ENCODE measurements at places on chromosomes 3 and 15.

GRCh38 chr3:139764936-139765335 is 87.2 kb upstream of the NMNAT3 start:
- DNase-seq: peak; percentile 47

DNA sequence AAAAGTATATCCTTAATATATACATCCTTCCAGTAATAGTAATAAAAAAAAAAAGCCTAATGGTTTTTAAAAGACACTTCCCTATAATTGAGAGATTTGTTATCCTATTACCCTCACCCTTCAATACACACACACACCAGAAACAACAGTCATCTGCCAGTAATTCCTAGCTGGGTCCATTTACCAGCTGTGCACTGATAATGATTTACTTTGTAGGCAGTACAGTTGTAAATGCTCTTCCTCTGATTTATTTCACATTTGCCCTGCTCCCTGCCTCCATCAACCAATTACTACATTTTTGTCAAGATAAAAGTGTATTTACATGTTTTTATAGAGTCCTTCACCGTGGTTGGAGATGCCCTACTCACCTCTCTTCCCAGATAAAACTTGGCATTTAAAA is 12.4 kb downstream of the TPM1 start:
- DNase-seq: no peak

GRCh38 chr3:156630081-156630772 is 44.2 kb upstream of the TIPARP start:
- peak; percentile 57 for DNase-seq

GRCh38 chr3:152615681-152616080 is 219.2 kb upstream of the P2RY1 start:
- DNase-seq: peak; percentile 42

DNA sequence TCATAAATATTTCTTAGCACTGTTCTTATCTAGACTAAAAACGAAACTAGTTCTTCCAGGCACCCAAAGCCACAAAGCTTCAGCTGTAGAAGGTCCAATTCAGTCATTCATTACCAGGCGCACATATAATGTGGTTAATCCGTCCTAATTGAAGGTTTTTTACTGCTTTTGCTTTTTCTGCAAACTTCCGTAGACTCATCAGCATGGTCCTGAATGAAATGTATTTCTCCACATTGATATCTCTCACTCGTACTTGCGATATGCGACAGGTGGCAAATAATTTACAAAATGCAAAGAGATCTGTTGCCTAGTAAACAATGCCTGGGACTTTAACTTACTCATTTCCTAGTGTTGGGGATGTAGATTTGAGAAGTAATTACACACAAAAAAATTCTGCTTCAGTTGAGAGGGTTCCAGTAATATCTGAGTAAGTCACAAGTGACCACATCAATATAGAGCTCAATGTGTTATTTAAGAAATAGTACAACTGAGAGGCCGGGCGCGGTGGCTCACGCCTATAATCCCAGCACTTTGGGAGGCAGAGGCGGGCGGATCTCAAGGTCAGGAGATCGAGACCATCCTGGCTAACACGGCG is 75.0 kb upstream of the MBNL1 start:
- no peak for DNase-seq

GRCh38 chr3:170155604-170156003 is 25.9 kb downstream of the PHC3 start:
- no peak for DNase-seq

- peak; percentile 42 for DNase-seq
Measured at GRCh38 chr3:80244390-80244789, 476.6 kb upstream of the ROBO1 start.

- DNase-seq: no peak
Measured at GRCh38 chr3:60770532-60770931, 480.7 kb downstream of the FHIT start.

DNA sequence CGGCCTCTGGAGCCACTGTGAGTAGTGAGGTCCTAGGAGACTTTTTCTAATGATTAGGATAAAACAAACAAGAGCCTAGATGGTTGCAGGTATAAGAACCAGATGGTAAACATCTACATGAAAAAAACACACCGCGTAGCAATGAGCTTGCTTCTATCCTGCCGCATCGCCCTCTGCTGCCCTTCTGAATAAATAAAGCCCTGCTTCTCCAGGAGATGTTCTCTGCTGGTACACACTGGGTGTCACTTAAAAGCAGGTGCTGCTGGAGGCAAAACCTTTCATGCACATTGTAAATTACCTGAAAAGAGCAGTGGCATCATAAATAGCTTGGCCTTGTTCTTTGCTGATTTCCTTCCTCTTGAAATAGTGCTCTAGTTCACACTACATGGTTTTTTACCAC is 164.4 kb upstream of the TOPAZ1 start:
- no peak for DNase-seq

- DNase-seq: no peak
Measured at GRCh38 chr3:102030661-102031060, 181.3 kb downstream of the NFKBIZ start.

- no peak for DNase-seq
Measured at GRCh38 chr3:71254281-71255057, 329.1 kb downstream of the FOXP1 start.

- no peak for DNase-seq
Measured at GRCh38 chr3:45227071-45227820, 1.2 kb upstream of the TMEM158 start.

DNA sequence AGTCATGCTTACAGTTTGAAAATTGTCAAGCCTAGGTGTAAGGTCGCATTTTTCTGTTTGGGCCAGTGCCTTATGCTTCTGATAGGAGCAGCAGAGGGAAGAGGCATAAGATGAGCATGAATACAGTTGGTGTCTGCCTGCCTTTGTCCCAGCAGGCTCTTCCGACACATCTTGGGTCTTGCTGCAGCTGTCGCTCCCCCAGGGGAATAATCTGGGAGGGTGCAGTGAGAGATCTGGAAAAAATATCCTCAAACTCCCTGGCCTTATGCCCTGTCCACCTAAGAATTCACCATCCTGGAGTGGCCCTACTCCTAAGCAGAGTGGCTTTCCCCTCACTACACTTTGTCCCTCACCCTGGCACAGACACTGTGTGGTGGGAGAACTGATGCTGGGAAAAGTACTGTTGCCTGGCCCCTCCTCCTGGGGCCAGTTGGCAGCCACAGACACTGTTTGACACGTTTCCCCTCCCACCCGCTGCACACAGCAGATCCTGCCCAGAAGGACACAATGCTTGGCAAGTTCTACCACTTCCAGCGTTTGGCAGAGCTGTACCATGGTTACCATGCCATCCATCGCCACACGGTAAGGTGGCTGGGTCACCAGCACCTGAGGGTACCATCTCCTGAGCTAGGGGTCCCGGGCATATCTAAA is 21.1 kb upstream of the RHO start:
- no peak for DNase-seq

DNA sequence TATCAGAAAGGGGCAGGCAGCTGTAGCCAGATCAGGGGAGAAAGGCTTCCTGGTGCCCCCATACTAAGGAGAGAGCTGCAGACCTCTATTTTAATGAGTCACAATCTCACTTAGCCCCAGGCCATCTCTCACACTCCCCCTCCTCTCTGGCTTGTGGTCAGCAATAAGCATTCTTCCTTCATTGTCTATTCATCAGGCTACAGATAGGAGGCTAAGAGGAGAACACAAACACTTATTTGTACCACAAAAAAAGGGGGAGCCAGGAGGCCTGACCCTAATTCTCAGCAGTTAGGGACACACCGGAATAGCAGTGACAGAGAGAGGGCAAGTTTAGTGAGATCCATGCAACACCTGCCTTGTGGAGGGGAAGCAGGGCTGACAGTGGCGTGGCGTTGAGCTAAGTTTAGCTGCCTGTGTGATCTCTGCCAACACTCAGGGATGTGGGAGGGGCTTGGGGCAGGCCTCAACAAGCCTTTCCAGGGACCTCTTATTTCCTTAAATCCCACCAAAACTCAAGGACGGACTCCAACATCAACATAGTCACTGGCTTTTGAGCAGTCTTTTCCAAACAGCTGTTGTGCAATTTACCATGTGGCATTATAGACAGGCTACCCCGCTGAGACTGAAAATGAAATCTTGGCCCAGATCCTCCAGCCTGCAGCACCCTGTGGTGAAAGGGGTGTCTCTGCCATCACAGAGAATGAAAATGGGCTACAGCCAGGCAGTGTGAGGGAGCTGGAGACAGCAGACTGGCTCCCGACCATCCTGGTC is 191.9 kb upstream of the TSC22D2 start:
- peak; percentile 72 for DNase-seq

DNA sequence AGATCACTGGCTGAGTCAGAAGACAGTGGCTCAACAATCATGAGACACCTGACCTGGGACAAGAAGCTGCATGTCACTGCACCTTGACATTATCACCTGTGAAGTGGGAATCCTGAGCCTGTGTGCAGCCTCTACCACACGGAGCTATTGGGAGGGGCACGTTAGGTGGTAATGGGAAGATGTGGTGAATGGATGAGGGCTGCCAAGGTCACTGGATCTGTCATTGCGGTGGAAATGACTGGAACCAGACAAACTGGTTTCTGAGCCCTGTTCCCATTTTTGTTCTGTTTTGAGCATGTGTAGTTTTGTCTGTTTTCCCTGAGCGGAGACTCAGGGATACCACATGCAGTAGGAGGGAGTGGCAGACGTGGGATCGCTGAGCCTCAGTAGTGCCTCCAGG is 235.5 kb downstream of the OPA1 start:
- no peak for DNase-seq

GRCh38 chr3:4936982-4937614 is 42.1 kb upstream of the BHLHE40 start:
- DNase-seq: no peak

GRCh38 chr3:194029846-194030245 is 106.1 kb upstream of the HES1 start:
- DNase-seq: no peak

DNA sequence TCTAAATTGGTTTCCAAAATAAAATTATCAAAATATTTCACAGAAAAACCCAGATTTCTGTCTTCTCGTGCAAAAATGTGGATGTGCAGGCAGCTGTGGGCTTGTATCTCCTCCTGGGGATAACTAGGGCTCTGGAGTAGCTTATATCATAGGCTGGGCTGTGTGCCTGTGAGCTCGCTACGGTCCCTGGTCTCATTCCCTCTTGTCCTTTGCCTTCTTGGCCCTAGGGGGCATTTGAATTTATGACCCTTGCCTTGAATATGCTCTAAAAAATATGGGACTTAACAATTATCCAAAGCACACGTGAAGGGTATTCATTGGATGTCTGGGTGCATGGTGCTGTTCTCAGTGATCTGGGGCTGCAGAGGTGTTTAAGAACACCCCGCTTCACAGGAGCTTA is 132.6 kb downstream of the PDZRN3 start:
- no peak for DNase-seq

DNA sequence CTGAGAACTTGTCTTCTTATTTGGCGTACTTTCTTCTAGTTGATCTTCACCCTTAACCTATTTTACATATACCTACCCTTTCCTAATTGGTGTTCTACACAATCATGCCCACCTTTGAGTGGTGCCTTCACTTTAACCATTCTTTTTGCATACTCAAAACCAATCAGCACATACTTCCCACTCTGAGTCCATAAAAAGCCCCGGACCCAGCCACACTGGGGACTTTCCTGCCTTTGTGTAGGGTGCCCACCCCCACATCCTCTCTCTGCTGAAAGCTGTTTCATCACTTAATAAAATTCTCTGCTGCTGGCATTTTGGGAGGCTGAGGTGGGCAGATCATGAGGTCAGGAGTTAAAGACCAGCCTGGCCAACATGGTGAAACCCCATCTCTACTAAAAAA is 15.9 kb upstream of the CHST2 start:
- no peak for DNase-seq

DNA sequence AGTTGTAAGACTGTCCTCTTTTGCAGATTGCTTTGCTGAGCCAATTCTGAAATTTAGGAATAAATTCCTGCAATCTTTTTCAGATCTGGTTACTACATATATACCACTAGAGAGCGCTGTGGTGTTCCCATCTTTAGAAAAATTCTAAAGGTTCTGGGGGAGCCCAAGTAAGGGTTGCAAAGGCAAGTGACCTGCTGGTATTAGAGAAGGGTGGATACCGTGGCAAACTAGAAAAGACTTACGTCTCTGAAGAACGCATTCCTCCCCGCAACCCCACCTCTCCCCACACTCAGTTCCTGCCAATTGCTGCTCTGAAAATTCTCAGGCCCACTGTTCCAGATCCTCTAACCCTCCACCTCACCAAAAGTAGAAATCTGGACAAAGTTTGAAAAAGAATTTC is 48.5 kb downstream of the EFHB start:
- DNase-seq: peak; percentile 73

- DNase-seq: no peak
Measured at GRCh38 chr3:9730657-9731205, 804 bp upstream of the BRPF1 start.

DNA sequence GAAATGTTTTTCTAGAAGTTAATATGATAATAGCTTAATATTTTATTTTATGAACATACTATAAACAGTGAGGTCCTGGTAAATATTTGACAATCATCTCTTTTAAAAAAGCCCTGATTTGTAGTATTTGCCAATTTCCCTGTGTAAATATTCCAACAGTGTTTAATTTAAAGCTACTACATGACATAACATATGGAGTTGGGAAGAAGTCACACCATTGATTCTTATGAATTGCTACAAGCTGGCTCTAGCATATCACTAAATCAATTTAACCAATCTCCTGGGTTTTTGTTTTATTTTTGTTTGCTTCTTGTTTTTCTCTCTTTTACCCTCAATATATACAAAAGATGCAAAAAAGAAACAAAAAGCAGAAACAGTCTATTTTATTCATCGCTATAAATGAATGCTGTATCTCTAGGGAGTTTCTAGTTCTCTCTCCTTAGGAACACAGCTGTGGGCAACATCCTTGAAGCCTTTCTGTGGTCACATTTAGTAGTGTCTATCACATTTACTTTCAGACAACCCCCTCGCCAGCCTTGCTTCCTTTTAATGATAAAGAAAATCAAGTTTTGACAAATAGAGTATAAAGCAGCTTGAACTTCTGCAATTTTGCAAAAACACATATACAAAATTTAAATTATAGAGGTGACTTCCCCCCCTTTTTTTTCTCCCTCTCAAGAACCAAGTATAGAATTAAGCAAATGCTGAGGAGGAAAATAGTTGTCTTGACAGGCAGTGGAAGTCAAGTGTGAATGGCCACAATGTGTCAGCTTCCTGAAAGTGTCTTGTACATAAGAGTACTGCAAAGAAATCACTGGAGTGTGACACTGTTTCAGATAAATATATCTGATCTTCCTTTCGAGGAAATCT is 21.4 kb downstream of the CCR1 start:
- no peak for DNase-seq

DNA sequence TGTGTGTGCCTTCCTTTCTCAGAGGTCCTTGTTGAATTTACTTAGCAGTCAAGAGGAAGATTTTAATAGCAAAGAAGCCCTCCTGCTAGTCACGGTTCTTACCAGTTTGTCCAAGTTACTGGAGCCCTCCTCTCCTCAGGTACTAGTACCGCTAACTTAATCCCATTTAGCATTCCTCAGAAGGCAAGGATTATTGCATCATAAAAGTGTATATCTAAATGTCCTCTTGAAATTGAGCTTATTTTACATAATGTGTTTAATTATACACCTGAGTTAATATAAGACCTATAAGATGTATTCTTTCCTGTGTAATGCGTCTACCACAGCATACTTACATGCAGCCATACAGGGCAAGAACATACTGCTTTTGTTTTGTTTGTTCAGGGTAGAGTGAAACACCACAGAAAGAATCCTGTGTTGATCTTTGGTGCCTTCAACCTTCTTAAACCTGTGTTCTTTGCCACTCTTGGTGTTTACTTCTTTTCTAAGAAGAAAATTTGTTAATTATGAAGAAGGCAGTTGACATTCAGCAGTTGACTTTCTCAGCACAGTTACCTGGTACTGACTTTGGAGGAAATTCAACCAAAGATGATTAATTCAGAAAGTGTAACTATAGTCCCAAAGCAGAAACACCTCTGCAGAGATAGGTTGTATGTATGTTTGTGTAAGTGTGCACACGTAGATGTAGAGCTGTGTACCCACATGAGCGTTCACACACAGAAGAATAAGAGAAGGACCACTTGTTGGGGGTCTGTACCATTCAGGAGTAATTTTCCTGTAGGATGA is 33.1 kb downstream of the POLG start:
- DNase-seq: no peak
